Gastroesophageal sphincter (tissue), 4 donors: ENCODE measurements at places on chromosomes 3 and 15.

DNA sequence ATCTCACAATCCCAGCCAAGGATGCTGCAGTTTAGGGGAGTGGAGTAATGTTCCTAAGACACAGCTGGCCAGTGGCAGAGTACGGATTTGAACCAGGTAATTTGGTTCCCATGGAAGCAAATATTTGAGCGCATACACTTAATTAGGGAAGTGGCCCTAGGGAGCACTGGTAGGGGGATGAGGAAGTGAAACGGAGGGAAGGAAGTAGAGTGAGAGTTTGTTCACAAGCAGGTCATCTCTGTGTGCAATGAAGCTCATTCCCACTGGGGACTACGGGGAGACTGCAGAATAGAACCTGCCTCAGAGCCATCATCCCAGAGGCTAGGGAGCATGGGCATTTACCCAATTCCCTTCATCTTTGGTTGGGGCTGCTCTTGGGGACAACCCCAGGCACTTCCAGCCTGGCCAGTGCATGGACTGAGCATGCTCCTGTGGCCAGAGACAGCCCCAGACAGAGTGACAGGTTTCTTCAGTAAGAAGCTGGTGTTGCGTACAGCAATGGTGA is 317.2 kb upstream of the PROK2 start:
- peak; percentile 25 for ATAC-seq

- no peak for ATAC-seq
These were observed 54.6 kb downstream of the SPRED1 start for GRCh38 chr15:38307251-38307650.

- no peak for ATAC-seq
These were observed 32.6 kb upstream of the TBC1D5 start for GRCh38 chr3:17775073-17775472.

DNA sequence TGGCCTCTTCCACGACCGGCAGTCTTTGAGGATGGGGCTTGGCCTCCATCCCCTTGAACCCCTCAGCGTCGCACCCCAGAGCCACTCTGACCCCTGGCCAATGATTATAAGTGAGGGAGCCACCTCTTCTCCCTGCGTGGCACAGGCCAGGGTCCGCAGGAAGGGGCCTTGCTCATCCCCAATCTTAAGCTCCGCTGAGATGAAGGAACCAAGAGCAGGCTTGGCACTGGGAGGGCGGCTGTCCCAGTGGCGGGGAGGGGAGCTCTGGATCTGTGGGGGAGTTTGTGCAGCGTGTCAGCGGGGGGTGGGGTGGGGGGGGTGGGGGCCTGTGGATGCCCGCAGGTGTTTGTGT is 13.8 kb upstream of the ADPGK start:
- no peak for ATAC-seq

DNA sequence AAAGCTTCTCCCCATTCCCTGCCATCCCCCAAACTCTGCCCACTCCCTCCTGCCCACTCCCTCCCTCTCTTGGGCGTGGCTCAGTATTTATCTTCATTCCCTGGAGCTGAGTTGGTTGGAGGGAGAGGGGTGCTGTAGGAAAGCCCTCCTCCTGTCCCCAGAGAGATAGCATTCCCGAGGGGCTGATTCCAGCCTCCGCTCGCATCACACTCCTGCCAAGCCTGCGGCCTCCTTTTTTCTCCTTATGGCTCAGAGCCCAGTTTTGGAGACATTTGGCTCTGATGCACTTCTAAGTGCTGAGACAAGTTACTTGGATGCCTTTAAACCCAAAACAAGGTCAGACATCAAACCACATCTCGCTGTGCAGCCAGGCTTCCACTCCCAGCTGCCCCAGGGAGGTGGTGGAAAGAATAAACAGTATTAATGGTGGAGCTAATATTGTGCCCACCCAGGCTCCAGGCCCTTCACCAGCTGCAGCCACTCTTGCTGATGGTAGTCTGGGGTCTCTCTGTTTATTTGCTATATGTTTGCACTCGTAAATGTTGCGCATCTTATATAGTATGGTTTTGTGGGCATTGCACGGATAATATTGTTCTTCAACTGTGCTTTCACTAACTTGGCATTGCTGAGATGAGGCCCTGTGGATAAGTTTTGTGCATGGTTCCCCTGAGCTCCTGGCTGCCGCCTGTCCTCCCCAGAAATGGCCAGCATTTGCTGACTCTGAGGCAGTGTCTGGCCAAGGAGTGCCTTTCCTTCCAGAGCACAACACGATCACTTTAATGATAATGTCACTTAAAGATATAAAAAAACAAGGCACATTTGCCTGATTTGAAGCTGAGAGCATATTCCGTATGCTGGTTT is 157.2 kb downstream of the LRRC28 start:
- peak; percentile 26 for ATAC-seq

DNA sequence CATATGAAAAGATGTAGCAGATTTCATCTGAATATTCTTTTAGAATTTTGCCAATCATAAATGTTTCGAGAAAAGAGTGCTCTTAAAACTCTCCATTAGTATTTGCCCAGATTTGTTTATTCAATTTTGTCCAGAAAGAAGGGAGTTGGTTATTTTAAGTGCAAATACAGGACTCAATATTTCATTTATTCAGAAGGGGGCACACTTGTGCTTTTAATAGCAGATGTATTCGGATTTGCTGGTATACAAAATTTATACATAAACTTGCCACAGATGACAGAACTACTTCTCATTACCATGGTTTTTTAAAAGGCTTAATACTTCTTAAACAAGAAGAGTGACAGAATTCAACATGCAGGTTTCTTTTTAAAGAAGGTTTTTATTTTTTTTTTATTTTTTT is 69.8 kb upstream of the GRM7 start:
- ATAC-seq, result no peak

- ATAC-seq, result no peak
These were observed 337.7 kb upstream of the AGTR1 start for GRCh38 chr3:148360051-148360450.

GRCh38 chr3:192726385-192726784 is 956 bp downstream of the FGF12 start:
- ATAC-seq, result no peak

DNA sequence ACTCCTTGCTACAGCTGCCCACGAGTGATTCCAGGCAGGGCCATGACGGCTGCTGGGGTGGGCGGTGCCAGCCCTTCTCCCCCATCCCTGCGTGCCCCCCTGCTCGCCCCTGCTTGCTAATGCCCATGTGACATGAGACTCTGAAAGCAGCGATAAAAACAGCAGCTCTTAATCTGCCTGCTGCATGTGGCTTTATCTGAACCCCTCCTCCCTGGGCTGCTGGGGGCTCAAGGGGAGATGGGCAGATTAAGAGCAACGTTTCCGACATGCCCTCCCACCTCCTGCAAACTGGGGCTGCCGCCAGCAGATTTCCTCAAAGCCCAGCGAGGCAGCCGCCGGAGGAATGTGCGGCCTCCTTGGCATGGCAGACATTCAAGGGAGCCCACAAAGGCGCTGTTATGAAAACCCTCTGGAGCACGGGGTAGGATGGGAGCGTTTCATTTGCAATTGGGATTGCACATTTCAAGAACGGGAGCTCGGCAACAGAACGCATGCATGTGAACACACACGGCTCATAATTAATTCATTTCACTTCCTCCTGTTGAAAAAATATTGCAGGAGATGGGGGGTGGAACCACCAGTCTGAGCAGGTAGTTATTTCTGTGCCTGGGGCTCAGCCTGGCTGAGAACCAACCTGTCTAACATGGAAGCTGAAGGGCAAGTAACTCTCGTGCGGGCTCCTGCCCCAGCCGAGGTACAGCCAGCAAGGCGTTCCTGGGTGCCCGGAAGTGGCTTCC is 504.2 kb upstream of the PROK2 start:
- peak; percentile 77 for ATAC-seq

- peak; percentile 32 for ATAC-seq
These were observed 9.5 kb upstream of the TRIM69 start for GRCh38 chr15:44726568-44727484.
